DMS53 (cell line): ENCODE measurements at places on chromosomes 6 and 20.

DNA sequence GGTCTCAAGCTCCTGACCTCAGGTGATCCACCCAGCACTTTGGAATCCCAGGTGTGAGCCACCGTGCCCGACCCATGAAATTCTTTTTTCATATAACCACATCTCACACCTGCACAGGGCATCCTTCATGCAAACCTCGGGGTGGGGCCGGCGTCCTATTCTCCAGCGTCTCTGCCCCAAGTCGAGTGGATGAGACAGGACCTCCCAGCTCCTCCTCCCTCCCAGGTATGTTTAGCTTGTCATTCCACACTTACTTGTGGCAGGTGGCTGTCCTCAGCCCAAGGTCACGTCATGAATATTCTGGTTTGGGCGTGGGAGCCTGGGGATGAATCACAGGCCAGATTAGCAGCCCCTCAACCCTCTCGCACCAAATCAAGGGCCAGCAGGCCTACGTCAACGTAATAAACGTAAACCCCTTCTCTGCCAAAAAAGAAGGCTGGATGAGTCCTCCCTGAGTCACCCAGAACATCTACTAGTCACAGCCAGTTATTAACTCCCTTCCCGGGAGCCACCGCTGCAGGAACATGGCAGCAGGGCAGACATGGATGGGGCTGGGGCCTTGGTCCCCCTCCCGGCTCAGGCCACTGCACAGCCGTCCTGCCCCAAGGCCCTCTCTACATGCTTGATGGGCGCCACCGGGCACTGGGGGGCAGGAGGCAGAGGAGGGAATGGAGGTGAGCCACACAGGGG lies 91.7 kb downstream of the YTHDF1 start:
- DNase-seq: no peak

- no peak for DNase-seq
These were observed 208.1 kb downstream of the UTRN start for GRCh38 chr6:144493035-144493910.

DNA sequence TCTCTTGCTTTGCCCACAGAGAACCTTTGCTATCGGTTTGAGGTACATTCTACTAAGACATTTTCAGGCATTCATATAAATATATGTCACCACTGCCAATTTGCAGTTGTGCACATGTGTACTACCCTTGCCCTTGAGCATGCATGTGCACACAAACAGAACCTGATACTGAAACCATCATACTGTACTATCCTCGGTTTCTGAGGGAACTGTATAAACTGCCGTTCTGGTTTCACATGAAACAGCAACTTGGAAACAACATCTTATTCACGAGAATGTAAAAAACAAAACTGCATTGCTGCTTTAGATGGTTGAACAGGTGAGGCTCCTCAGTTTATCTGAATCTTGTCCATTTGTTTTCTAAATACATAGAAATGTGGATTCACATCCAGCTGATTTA lies 151.2 kb upstream of the TMEM170B start:
- no peak for DNase-seq

GRCh38 chr6:24010133-24010532 lies 115.9 kb upstream of the NRSN1 start:
- DNase-seq: no peak
